Stimulated activated CD8-positive, alpha-beta memory T cell treated with anti-CD3 and anti-CD28 coated beads, Interleukin-2, amount 100 ng/mL, for 48 hours (primary cell): ENCODE measurements at places on chromosomes 2 and 18.

- DNase-seq = no peak
These were observed 3.8 kb upstream of the SESTD1 start for GRCh38 chr2:179268277-179268925.

GRCh38 chr2:81061016-81061415, 756.5 kb upstream of the LRRTM1 start:
- DNase-seq = no peak

GRCh38 chr2:102439065-102439695, 16.2 kb downstream of the IL18RAP start:
- DNase-seq = no peak

- DNase-seq = no peak
These were observed 28.5 kb upstream of the MLPH start for GRCh38 chr2:237458519-237458918.

DNA sequence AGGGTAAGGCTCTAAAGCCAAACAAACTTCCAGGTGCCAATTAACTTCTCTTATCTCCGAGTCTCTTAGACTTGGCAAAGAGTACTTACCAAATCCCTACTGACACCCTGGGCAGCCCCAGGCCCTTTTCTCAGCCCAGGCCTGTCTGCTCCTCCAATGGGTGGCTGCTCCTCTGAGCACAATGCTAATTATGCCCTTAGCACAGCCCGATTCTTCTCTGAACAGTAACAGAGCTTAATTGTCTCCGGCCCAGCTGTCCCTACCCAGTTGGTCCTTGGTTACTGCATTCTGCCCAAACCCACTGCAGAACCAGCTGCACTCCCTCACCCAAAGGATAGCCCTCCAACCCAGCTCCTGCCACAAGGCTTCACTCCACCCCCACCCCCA, 110.3 kb downstream of the SMAD7 start:
- no peak for DNase-seq

DNA sequence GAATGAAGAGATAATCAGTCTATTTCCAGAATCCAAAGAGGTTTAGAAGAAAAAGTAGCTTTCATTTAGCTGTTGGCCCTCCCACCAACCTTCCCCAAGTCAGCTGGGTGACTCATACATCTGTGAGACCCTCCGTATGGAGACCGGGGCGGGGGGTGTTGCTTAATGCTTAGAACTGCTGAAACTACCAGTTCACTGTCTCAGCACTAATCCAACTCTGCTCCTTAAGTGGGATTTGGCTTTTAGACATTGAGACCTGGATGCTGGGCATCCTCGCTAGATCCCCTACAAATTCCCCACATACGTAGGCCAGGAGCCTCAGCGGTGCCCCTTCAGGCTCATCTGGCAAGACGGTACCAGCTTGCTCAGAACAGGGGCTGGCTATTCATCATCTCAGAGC, at the start of gene SAG:
TSS of gene SAG (plus strand) at position 252 of the 400 bp plus-strand sequence. CDS start 1,374 bp downstream, outside the sequence.
- DNase-seq = no peak

DNA sequence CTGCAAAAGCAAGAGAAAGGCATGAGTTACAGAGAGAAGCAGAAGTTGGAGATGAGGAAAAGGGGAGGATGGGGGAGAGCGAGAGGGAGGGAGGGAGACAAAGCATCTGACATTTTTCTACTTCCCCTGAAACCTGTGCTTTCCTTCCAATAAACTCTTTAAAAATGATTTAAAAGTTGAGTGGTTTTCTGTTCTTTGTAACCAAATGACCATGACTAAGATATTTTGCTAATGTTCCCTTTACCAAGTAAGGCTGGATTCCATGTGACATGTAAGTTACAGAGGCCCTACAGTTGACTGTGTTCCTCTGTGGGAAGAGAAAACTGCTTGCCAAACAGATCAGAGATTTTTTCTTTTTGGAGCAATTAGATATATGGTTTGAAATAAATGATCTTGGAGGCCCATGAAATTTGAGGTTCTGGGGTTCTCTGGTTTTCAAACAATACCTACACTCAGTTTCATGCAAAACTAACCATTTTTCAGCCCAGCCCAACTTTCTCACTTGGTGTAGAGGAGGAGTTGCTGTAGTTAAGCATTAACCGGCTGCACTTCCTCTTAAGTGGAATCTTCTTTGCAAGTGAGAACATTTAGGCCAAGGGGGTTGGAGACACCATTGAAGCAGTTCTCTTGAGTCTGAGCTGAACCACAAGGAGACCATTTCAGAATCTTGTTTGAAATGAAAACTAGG, 34.5 kb downstream of the INSIG2 start:
- DNase-seq = no peak

DNA sequence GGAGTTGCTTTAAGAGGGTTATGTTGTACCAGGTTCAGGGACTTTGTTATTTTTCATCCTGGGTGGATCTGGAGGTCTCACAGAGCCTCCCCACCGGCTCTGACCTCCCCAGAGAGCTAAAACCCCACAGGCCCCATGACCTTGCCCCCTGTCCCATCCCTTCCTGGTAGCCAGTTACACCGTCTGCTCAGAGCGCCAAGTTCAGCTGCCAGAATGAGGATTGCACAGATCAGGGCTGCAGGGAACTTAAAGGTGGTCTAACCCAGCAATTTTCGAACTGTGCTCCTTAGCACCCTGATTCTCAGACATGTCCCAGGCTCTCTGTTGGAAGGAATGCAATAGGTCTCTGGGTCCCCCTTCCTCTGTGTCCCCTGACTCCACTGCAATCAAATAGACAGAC, 32.1 kb downstream of the ATOH8 start:
- DNase-seq = no peak

DNA sequence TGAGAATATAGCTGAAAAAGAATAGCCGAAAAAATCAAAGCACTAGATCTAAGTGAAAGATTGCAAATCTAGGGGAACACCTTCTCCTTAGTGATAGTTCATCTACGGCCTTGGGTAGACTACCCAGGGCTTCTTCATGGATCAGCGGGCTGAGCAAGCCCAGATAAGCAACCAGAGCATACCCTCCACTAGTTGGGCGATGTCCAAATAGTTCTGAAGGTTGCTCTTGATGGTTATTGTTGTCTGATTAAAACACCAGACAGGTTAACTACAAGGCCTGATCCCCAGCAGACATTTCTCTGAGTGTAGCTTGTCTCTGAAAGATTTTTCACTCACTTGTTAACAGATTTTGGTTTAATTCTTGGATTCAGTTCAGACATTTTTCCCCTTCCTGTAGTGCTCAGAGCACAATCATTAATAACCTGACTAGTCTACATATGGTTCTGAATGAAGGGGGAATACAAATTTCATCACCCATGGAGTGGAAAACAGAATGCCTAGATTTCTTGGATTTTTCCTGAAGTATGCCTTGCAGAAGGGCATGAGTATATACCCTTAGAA, 99.6 kb downstream of the BABAM2 start:
- DNase-seq = no peak

- DNase-seq = no peak
These were observed 156.8 kb upstream of the STK17B start for GRCh38 chr2:196328088-196328680.

GRCh38 chr18:57121542-57122112, 25.3 kb upstream of the BOD1L2 start:
- no peak for DNase-seq

DNA sequence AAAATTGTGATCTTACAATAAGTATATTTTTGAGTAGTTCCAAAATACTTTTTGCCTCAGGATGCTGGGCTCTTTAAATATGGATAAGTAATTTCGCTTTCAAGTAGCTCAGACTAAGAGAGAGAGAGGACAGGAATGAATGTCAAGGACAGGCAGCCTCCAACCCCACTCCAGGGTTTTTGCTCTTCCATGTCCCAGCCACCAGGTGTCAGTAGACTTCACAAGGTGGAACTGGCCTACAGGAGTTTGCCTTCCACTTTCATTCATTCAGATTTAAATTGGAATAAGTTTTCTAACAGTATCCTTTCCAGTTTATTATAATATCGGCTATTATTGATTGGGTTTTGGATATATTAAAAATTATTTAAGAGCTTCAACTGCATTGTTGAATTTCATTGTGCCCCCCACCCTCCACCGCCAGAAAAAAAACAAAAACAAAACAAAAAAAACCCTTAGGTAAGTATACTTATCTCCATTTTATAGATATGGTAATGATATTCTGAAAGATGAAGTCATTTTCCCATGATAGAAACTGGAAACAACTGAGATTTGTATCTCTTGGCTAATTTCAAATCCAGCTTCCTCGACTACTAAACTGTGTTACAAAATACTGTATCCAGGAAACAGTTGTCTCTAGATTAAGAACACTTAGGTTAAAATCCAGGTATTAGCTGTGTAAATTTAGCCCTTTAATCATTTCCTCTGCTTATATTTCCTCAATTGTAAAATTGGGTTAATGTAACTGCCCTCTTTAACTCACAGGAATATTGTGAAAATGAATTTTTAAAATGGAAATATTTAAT, 793.1 kb downstream of the ERBB4 start:
- DNase-seq = no peak

- DNase-seq = no peak
These were observed 243.1 kb upstream of the FANCL start for GRCh38 chr2:58484221-58484620.

- DNase-seq = no peak
These were observed 537.8 kb downstream of the LRRTM4 start for GRCh38 chr2:76984359-76984758.

GRCh38 chr18:56489893-56490292, 148.5 kb downstream of the TXNL1 start:
- no peak for DNase-seq

DNA sequence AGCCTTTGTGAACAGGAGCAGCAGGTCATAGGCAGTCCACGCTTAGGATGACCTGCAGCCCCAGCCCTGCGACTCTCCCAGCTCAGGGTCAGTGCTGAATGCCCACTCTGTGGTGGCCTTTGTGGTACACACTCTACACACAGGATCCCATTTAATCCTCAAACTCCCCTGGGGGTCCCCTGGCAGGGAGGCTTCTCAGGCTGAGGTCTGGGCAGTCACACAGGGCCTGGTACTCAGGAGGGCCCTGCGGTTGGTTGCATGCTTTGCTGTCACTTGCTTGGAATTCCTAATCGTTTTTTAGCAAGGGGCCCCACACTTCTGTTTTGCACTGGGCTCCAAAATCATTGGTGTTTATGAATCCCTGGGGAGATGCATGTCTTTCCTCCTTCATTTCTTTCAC, 113.0 kb downstream of the EML6 start:
- no peak for DNase-seq

DNA sequence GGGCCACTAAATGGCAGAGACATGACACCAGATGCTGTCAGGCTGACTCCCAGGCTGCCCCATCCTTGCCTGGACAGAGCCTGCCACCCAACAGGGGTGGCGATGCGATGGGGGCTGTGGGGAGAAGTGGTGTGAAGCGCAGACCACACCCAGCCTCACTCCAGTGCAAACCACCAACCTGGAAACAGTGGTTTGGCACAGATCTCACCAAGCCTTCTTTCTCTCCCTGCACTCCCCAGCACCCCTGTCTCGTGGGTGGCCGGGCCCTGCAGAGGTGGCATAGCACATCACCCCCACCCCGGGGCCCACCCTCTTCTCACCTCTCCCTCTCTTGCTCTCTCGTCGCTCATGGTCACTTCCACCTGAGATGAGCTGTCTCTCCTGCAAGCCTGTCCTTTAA, 32.6 kb downstream of the CIB4 start:
- DNase-seq = no peak
